ENCODE measurements at places on chromosomes 16 and 17.

DNA sequence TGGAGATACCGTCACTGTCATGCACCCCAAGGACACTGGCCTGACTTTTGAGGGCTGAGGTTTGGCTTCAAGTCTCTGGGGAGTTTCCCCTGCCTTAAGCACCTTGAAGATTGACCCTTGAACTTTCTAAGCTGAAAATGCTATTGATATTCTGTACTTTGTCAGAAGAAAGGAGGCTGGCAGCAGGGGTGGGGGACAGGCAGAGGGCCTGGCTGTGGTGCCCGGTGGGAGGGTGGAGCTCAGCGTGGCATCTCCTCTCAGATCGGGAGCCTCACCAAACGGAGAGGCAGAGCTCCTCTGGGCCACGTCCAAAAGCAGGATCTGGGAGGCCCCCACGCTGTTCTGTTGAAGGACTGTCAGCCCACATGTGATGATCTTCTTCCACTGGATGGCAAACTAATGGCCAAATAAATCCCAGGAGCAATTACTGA lies 305.2 kb upstream of the IRX3 start:
- DNase-seq: no peak

DNA sequence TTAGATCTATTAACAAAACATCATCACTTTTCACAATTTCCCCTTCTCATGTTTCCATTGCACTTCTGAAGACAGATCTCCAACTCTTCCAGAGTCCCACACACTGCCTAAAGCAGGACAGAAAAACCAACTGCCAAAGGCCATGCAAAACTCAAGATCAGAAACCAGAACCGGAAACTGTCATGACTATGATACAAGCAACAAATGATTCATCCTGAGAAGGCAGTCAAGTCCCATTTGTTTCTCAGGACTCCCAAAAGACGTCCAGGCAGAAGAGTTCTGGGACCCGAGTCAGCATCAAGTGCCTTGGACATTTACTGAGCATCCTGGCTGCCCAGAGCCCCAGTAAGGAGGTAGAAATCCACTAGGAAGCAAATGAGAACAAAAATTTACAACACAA lies 38.8 kb downstream of the ERN1 start:
- DNase-seq: no peak

DNA sequence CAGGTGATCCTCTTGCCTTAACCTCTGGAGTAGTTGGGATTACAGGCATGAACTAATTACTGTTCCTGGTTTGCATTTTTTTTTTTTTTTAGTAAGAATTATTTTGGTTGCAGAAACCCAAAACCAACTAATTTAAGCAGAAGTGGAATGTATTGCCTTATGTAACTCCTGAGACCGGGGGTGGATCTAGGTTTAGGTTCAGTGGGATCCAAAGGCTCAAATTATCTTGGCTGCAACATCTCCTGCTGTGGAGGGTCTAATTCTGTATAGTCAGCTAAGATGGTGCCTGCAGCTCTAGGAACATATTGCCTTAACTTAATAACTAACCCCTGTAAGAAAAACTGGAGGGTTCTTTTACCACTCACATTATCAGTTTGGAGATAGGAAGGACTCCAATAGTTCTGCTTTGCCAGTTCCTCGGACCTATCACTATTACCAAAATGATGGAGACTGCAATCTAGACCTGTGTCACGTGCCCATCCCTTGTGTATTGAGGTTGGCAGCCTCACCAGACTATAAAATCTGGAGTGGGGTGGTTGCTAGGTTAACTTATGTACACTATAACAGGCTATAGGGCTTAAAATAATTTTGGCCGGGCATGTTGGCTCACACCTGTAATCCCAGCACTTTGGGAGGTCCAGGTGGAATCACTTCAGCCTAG lies 8.5 kb downstream of the SNTB2 start:
- DNase-seq: no peak

- DNase-seq: no peak
Observed at GRCh38 chr17:66724581-66725341, 110.2 kb upstream of the CACNG5 start.

DNA sequence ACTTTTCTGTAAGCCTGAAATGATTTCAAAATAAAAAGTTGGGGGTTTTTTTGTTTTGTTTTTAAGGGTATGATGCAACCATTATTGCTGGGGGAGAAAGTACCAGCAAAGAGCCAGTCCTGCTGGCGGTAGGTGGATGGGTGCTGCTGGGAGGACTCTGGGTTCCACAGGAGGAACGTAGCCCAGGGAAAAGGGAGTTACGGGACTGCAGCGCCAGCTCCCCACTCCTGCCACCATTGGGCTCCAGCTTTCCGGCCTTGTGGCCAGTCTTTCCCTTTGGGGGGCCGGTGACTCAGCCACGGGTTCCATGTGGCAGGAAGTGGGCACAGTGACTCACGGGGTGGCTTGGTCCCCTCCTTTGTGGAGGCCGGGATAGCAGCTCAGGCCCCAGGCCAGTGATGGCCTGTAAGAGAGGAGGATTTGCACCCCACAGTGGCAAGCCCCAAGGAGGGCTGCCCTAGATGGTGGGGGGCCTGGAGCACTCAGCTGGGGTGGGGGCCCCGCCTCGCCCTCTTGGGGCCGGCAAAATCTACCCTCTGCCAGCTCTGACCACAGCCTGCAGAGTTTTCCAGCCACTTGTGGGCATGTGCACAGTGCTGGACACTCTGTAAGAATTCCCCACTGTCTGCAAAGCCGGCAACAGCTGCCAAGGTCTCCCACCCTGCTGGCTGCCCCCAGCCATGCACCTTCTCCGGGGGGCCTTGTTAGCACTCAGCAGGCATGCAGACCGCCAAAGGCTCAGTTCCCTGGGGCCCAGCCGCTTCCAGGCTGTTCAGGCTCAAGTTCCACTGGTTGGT lies 30.4 kb downstream of the SOCS3 start:
- DNase-seq: no peak

DNA sequence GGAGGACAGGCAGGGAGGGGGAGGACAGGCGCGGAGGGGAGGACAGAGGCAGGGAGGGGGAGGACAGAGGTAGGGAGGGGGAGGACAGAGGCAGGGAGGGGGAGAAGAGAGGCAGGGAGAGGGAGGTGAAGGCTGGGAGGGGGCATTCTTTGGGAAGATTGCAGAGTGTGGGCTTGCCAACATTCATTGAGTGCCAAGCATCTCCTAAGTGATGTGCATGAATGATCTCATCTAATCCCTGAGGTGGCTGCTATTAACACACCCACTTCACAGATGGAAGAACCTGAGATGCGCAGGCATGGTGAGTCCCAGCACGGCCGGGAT lies 58.3 kb downstream of the NT5M start:
- DNase-seq: no peak

- no peak for DNase-seq
Observed at GRCh38 chr17:7814969-7815368, 19.0 kb upstream of the KDM6B start.

DNA sequence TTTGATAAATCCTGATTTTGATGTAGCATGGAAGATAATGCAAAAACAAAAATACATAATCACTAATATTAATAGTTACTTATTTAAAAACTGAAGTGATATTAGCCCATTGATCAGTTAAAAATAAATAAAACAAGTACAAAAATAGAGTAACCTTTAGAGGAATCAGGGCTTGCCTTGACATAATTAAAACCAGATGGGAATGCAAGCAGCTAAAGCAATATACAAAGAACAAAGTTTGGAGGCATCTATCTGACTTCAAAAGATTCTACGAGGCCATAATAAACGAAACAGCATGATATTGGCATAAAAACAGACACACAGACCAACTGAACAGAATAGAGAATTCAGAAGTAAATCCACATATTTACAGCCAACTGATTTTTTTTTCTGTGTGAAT lies 15.0 kb upstream of the HEATR3 start:
- DNase-seq: no peak

GRCh38 chr17:5552841-5553240 lies 31.5 kb downstream of the NLRP1 start:
- DNase-seq: no peak

DNA sequence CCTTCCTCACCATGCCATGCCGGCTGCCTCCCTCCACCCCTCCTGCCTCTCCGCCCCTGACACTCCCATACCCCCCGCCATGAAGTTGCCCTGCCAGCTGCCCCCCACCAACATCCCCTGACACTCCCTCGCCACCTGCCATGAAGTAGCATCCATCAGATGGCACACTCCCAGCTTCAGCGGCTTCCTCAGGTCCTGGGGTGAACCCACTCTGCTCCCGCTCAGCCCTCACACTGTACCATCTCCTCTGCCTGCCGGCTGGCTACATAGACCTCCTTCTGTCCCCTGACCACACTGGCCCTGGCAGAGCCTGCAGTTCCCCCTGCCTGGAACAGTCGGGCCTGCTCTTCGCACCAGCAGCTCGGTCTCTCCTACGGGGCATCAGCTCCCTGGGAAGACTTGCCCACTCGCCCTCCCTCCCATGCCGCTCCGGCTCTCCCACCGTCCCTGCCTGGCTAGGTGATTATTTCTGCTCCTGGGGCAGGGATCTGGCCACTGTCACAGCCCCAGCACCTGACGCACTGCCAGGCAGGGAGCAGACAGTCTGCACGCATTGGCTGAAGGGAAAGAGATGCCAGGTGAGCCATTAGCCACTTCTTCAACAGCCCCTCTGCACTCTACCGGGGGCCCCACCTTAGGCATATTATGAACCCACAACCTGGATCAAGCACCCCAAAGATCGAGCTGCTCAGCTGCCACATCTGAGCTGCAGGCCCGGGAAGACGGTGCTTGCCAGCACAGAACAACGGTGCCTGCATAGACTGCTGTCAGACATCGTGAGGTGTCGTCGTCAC lies 9.0 kb downstream of the CANT1 start:
- DNase-seq: no peak

DNA sequence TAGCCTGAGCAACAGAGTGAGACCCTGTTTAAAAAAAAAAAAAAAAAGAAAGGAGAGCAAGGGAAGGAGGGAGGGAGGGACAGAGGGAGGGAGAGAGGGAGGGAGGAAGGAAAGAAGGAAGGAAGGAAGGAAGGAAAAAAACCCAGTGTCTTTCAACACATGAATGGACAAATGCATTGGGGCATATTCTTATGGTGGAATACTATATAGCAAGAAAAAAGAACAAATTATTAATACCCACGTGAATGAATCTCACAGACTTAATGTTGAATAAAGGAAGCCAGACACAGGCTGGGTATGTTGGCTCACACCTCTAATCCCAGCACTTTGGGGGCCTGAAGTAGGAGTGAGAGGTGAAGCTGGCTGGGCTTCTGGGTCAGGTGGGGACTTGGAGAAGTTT lies 20.3 kb downstream of the RAPGEFL1 start:
- DNase-seq: no peak

GRCh38 chr17:78974635-78975591 lies 4.8 kb downstream of the LGALS3BP start:
- DNase-seq: peak; percentile 73

DNA sequence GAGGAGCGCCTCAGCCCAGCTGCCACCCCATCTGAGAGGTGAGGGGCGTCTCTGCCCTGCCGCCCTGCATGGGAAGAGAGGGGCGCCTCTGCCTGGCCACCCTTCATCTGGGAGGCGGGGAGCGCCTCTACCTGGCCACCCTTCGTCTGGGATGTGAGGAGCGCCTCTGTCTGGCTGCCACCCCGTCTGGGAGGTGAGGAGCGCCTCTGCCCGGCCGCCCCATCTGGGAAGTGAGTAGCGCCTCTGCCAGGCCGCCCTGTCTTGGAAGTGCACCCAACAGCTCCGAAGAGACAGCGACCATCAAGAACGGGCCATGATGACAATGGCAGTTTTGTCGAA lies 114.4 kb upstream of the CES5A start:
- DNase-seq: no peak

GRCh38 chr17:58706351-58707140 lies 14.1 kb downstream of the RAD51C start:
- DNase-seq: no peak

DNA sequence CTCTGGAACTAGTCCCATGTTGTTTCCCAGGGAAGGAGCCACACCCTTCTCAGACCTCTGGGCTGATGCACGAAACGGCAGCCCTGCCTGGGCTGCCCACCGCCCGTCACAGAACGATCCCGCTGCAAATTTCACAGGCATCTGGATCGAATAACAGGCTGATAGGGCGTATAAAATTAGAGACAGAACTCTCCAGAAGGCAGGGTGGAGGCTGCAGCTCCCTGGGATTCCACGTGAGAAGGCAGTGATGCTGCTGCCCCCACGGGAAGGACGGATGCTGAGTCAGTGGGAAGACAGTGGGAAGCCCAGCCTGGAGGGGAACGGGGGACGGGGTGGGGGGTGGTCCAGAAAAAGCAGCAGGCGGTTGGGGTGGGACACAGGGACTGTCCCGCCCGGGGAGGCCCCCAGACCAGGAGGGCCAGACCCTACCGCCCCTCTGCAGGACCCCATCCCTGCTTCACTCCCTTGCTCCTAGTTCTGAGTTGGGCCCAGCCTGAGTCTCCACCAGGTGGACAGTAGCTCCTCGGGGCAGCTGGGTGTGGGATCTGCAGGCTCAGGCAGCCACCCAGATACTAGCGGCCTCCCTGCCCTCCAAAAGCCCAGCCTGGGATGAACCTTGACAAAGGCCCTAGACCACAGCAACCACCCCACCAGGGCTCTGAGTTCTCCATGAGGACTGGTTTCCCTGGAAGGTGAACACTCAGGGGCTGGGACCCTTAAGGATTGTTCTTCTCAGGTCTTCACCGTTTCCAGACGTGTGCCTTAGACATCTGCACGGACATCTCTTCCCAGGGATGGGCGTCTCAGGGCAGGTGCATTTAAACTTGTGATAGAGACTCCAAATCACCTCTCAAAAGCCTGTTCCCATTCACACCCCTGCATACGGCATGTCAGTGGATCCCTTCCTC lies 117.8 kb downstream of the METRNL start:
- DNase-seq: no peak

- DNase-seq: no peak
Observed at GRCh38 chr17:21288571-21289017, 4.1 kb downstream of the MAP2K3 start.

- no peak for DNase-seq
Observed at GRCh38 chr17:77101521-77102410, 39.0 kb upstream of the SEC14L1 start.

GRCh38 chr17:63740464-63741142 lies 996 bp downstream of the STRADA start:
- DNase-seq: peak; percentile 1

- DNase-seq: no peak
Observed at GRCh38 chr17:35241520-35241919, 1.4 kb upstream of the SLFN5 start.

DNA sequence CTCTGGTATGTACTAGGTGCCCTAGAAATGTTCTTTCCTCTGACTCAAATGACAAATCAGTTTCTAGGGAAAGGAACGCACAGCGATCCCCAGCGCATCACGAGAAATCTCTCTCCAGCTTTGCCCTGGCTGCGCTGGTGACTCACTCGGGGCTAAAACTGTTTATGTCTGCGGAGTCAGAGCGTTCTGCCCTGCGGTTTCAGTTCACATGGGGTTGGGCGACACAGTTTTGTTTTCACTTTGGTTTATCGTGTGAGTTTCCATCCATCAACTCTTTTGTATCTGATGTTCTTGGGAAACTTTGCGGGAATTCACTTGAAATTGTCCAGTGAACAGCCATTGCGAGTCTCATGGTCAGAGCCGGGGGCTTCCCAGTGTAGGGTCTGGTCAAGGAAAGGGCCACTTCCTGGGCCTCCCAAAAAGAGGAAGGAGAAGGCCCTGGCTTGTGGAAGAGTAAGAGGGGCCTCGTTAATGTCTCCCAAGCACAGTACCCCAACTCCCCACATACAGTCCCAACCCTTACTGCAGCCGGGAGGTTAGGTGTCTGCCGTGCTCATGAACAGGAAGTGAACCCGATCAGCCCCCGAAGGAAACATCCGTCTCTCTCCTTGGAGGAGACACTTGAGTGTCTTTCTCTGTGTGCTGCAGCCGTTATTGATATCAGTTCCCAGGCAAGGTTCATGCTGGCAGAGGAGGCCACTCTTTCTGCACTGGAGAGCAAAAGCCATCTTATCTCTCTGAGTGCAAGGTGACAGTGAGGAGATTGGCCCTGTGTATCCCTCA lies 643.2 kb downstream of the WWOX start:
- no peak for DNase-seq

Data from RWPE1 (cell line).